ENCODE measurements at places on chromosomes 2 and 18.
A peak's percentile ranks its signal among the peaks of the same experiment; 100 is the strongest.

- DNase-seq: no peak
These were observed 237.4 kb upstream of the ACVR2A start for GRCh38 chr2:147607379-147607778.

- no peak for DNase-seq
These were observed 62.6 kb downstream of the MOGAT1 start for GRCh38 chr2:222733846-222734702.

- no peak for DNase-seq
These were observed 76.6 kb upstream of the GRB14 start for GRCh38 chr2:164697688-164698461.

DNA sequence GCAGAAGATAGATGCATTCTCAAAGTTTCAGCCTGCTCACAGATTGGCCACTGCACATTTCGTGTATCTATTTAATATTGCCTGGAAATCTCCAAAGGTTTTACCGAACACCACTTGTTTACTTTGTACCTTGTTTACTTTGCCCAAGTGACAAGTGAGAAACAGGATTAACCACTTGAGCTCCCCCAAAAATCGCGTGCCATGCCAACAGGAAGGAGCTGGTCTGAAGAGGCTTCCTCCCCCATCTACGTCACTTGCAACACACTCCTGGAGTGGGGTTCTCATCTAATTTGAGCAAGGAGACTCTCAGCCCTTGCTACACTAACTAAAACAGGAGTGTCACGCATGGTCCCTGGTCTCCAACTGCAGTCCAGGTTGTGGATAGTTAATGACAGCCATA, 212.5 kb upstream of the TMEM200C start:
- DNase-seq: no peak

- no peak for DNase-seq
These were observed 81.1 kb upstream of the OTOF start for GRCh38 chr2:26559044-26559405.

DNA sequence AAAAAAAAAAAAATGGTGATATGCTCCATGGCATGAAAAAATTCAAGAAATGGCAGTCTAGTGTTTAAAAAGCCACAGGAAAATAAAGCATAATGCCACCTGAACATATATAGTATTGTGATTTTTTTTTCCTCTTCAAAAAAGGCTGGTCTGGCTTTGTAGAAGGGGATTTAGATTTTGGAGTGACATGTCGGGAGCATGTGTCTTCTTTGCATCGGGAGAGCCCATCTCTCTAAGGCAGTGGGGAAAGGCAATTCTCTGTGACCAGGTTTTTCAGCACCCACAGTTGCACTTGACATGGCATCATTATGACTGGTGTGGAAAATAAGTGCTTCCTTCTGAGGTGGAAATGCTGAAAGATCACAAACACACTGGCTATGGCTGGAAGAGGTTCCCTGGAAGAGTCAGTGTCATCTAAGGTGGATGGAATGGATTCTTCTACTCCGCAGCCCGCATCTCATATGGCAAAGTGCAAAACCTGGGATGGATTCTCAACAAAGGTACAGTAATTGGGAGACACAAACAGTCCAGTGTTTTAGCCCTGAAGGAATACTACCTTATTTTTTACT, 172.5 kb downstream of the AGAP1 start:
- DNase-seq: no peak

DNA sequence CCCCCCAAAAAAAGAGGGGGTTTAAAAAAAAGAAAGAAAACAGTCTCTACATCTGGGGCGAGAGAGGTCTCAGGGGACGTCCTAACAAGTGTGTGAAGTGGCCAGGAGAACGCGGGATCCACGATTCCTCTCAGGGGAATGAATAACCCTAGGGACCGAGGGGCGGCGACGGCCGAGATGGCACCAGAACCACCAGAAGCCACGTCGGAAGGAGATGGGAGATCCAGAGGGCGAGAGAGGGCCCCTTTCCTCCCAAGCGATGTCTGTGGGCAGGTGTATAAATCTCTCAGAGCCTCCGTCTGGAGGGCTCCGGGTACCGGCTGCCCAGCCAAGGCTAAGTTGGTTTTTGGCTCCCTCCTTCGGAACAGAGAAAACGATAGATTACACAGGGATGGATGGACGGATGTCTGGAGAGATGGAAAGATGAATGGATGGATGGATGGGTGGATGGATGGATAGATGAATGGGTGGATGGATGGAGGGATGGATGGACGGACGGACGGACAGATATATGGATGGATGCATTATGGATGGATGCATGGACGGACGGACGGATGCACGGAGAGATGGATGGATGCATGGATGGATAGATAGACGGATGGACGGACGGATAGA, 1.7 kb downstream of the EPHA4 start:
- peak; percentile 22 for DNase-seq

DNA sequence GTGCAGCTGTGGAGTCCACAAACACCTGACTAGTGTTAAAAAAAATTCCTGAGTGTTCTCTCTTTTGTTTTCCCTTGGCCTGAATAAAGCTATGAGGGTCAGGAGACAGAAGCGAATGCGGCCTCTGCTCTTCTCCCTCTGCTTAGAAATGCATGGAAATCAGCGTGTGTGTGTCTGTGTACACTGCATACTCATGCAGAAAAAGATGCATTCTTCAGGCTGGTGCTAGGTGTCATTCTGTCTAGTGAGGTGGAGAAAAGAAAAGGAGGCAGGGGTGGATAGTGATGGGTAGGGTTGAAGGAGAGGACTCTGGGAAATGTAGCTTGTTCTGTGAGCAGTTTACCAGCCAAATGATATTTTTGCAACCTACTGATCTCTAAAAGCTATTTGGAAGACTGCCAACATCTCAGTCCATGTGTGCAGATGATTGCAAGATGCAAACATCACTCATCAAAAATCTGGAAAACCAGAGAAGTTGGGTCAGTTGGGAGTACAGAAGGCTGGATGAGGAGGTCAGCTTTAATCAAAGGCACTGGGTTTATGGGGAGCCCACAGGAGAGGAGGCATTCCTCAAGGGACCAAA, 177.7 kb downstream of the INSIG2 start:
- no peak for DNase-seq

GRCh38 chr2:102735416-102736109, 26.3 kb upstream of the TMEM182 start:
- DNase-seq: no peak

DNA sequence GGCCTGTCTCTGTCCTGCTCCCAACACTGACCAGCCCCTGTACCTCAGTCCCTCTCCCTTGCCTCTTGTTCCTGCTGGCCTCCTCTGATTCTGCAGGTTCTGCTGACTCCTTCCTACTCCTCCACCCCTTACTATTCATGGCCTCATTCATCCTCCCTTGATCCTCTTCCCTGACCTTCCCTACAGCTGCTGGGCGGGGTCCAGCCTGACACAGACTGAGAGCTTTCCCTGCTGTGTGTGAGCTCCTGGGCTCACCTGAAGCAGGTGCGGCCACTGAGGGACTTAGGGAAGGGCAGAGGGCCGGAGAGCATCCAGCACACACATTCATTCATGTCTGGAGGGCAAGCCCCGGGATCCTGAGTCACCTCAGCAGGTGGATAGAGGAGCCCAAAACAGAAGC, 185.6 kb downstream of the CTIF start:
- no peak for DNase-seq

GRCh38 chr18:25896178-25896780, 194.1 kb downstream of the SS18 start:
- peak; percentile 8 for DNase-seq

DNA sequence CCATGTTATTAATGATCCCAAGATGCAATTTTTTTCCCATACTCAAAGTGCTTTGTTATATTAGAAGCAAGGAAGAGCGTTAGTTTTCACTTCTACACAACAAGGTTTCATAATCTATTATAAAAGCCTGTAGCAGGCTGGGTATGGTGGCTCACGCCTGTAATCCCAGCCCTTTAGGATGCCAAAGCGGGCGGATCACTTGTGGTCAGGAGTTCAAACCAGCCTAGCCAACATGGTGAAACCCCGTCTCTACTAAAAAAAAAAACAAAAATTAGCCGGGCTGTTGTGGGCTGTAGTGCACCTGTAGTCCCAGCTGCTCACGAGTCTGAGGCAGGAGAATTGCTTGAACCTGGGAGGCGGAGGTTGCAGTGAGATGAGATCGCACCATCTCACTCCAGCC, 19.0 kb upstream of the SERPINB2 start:
- DNase-seq: no peak

DNA sequence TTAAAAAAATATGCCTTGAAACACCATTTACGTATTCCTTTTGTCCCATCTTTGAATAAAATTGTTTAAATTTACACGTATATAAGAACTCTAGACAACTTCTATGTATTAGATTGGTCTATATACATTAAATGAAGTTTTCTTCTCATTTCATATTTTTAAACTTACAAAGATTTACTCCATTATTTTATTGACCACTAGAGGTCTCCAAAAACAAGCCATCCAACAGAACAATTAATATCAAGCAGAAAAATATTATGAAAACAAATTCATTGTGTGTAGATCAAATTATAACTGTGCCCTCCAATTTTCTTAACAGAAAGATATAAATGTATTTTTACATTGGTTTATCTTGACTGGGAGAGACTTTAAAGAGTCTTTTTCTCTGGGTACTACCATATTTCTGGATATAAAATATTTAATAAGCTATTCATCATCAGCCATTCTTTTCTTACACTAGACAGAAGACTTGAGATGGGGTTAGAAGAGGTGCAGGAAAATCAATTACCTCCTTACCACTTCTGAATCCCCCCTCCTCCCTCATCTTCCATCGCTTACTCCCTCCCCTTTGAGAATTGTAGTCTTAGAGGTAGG, 66.5 kb downstream of the DPP4 start:
- no peak for DNase-seq

DNA sequence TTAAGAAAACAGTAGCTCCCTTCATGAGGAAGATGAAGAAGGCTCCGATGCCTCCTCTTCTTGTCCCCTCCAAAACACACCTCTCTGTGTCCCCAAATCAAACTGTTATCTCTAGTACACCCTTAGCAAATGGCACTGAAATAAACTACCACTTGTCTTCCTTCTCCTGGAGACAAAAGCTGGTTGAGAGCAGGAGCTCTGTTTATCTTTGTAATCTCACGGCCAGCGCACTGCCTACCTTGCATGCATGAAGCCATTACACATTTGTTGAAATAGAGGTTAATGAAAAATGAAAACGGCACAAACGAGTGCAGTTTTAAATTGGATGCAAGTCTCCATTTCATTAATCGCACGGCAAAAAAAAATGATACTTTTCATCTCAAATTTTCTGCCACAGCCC, 113.7 kb downstream of the EPB41L3 start:
- no peak for DNase-seq

DNA sequence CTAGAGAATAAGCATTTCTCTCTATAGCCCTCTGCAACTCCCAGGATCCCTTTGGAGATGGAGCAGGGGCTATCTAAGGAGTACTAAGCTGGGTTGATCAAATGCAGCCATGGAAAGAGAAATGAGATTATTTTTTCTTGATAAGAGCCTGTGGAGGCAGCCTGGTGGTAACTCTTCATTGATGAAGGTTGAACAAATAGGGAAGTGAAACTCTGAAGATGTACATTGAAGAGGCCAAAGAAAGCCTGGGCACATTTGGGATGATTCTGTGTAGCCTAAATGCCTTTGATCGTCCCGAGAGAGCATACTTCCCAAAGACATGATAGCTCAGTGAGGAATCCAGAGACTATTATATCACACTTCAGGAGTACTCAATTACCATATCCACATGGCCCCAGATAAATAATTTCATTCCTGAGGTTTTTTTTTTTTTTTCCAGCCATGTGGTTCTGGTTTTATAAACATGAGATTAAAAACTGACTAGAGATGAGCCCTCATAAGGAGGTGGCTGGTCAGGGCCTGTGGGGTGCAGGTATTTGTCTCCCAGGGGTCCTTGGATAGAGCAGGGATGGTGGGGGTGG, 192.5 kb downstream of the TPGS2 start:
- DNase-seq: no peak

DNA sequence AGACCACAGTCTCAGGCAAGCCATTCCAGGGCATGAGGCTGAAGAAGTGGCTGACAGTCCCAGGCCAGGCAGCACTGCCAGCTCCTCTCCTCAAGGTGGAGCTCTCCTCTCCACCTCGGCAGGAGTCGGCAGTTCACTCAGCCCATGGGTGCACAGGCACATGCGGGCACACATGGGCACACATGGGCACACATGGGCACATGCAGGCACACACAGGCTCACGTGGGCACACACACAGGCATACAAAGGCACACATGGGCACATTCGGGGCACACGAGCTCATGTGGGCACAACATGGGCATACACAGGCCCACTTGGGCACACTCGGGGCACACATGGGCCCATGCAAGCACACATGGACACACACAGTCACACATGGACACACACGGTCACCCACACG, 65.3 kb upstream of the TAF1B start:
- DNase-seq: peak; percentile 15

GRCh38 chr18:39946623-39947061, 2008.4 kb upstream of the PIK3C3 start:
- DNase-seq: no peak

DNA sequence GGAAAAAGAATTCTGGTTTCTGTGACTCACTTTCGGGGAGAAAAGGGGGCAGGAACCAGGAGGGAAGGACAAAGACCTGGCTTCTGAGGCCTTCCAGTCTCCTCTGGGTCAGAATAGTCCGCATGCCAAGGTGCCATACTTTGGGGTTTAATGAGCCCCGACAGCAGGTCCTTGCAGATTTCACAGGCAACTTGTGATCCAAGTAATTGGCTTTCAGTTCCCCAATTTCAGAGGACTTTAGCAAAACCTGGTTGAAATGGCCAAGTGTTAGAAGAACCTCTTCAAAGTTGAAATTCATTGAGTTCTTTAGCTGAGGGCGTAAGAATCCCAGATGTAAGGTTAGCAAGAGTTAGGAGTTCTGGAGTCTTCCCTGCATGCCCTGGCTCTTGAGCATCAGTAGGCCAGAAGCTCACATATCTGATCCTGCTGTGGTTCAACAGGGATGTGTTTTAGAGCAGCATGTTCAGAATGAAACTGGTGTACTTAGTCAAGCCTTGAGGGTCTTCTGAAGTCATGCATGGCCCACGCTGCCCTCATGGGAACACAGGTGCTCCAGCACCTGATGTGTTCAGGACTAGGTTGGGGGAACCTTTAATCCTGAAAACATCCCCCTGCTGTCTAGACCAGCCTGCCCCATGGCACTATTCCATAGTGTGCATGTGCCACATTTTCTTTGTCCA, 143.0 kb downstream of the NUP35 start:
- no peak for DNase-seq

DNA sequence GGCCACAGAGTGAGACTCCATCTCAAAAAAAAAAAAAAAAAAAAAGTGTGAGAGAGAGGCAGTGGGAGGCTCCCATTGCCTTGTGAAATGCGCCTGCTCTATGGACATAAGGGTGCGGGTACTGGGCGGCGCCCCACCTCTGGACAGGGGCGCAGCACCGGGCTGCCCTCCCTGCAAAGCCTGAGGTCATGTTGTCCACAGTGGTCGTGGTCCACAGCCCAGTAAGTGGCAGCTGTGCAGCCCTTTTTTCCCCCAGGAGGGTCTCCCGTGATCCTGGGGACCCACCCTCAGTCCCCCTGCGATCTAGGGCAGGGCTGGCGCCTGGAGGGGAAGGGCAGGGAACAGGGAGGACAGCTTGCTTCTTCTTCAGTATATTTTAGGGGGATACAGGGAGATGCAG, 37.8 kb downstream of the LPIN1 start:
- no peak for DNase-seq

GRCh38 chr2:21034156-21034971, 9.5 kb downstream of the APOB start:
- no peak for DNase-seq

GRCh38 chr18:11987527-11987926, 6.2 kb downstream of the IMPA2 start:
- no peak for DNase-seq

Data from CD4-positive, alpha-beta T cell treated with Interleukin-6 at 100 ng/mL for 8 hours (primary cell).